ENCODE measurements at places on chromosomes 3 and 15.

GRCh38 chr15:40877694-40878093, 3.7 kb upstream of the RHOV start:
- no peak for DNase-seq

DNA sequence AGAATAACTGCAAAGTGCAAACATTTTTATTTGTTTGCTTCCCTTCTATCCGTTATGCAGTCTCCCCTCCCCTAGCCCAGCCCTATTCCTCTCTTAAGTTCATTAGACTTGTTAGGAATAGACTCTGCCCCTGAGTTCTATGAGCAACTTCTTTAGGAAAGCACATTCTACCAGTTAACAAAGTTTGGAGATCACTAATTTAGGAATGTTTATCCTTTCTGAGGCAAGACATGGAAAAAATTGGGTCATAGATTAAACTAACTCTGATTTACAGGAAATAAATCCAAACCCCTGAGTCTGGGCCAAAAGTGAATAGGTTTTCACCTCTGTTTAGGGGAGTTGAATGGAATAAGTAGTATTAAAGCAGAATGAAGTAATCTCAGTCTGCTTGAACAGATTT, 34.4 kb downstream of the C3orf80 start:
- DNase-seq = no peak

- no peak for DNase-seq
Observed at GRCh38 chr15:40059821-40060220, 20.8 kb upstream of the SRP14 start.

DNA sequence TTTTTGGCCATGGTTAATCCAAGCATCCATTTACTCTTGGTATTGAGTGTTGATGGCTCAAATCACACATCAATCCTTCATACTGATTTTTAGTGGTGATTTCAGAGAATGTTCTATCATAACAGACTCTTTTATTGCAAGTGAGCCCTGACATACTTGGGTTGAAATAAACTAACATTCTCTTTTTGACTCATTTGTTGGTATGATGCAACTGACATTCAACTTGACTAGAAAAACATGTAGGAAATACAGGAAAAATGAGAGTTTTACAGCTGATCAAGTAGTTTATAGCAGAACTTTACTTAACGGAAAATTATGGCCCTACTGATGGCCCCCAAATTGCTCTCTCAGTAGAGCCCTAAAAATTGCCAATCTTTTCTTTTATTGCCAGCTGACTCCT, 173.9 kb upstream of the CD96 start:
- DNase-seq = no peak

DNA sequence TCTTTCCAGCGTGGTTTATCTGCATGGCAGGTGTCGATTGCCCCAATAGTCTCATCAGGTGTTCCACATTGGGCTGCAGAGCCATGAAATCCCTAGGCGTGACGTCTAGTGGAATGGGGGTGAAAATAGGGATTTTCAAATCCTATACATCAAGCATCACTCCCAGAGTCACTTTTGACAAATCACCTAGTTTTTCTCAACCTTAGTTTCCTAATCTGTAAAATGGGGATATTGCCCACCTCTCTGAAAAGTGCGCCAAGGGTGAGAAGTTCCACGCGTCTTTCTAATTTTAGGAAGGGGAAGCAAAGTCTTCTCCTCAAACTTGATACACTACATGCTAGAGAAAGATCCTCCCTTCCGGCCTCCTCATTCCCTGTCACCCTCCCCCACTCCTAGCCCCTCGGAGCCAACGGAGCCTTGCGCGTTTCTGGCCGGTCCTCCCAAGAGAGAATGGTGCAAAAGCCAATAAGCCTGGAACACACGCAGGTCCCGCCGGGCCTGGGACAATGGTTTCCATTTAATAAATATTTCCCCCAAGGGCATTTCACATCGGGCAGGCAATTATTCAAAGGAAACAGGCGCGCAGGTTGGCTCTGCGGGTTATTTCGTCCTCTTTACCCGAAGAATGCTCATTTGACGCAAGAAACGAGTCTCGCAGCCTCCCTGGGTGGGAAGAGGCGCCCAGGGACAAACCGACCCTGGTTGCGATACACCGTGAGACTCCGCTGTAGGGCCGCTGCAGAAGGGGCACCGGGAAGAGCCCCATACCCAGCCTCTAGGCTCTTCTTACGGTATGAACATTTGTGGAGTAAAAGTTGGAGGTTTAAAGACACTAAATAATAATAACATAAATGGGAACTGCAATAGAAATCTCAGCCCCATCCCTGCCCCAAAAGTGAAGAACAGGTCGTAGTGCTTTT, 1.2 kb upstream of the SOX14 start:
- DNase-seq = no peak

- no peak for DNase-seq
Observed at GRCh38 chr3:125145751-125146475, 66.6 kb downstream of the SLC12A8 start.

DNA sequence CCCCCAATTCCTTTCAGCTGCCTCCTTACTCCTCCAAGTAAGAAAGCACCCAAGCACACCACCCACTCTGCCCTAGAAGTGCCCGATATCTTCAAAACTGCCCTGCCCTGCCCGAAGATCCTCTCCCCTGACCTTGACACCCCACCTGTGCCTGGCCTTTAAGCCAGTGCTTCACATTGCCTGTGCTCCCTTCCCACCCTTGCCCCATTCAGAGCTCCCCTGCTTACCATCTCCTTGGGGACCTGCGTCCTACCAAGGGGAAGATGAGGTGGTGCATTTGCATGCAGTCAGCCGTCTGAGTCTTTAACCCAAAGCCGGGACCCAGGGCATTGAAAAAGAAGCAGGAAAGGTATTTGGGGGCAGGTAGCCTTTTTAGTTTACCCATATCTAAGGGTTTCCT, 73.5 kb upstream of the SLCO3A1 start:
- DNase-seq = no peak

DNA sequence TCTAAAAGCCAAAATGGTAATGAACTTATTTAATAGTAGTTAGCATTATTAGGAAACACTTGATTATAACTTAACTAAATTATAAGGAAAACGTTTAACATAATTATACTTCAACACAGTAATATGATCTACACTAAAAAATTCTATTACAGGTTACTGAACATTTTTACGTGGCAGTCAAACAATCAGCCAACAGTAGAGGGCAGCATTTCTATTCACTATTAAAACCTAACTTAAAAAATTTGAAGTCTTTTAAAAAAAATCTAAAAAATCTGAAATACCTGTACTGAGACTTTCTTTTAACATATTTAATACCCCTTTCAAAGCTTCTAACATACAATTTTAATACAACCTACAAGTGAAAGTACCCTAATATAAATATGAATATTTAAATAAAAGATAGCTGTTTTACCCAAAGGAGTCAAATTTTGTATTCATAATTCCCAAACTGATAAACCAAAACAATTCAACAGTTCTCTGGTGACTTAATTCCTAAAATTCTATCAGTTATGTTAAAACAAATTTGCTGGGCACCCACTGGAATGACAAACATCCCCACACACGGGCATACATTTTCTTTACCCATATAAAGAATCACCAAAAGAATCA, 41.5 kb downstream of the DLG1 start:
- peak; percentile 69 for DNase-seq

- no peak for DNase-seq
Observed at GRCh38 chr3:73350996-73351395, 273.7 kb downstream of the PDZRN3 start.

- DNase-seq = no peak
Observed at GRCh38 chr3:148004331-148004730, 595.2 kb downstream of the ZIC1 start.

- no peak for DNase-seq
Observed at GRCh38 chr3:145182196-145182911, 978.6 kb downstream of the PLOD2 start.

GRCh38 chr15:80816049-80816653, 37.0 kb downstream of the CEMIP start:
- DNase-seq = no peak

- DNase-seq = no peak
Observed at GRCh38 chr3:178585454-178585853, 49.2 kb downstream of the KCNMB2 start.

- peak; percentile 69 for DNase-seq
Observed at GRCh38 chr3:194485881-194486539, 792 bp downstream of the ATP13A3 start.

GRCh38 chr15:45588219-45588875, 1.2 kb downstream of the BLOC1S6 start:
- DNase-seq = peak; percentile 7

- no peak for DNase-seq
Observed at GRCh38 chr3:152126260-152126659, 142.5 kb upstream of the MBNL1 start.

GRCh38 chr3:123751433-123751832, 132.7 kb downstream of the MYLK start:
- no peak for DNase-seq

DNA sequence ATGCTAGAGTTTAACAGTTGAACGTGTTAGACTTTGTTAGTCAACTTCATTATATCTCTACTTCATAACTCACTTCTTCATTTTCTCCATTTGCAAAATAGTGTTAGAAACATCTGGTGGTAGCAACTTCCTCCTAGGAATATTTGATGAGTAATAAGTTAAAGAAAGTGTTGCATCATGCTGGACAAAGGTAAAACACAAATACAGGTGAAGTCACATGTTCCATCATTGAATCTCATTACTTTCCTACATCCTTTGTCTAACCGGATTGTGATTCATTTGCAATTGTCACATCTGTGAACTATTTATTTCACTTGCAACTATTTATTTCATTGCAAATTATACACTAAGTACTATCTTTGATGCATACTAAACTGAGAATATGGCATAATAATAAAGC, 186.5 kb downstream of the TUSC7 start:
- DNase-seq = no peak

DNA sequence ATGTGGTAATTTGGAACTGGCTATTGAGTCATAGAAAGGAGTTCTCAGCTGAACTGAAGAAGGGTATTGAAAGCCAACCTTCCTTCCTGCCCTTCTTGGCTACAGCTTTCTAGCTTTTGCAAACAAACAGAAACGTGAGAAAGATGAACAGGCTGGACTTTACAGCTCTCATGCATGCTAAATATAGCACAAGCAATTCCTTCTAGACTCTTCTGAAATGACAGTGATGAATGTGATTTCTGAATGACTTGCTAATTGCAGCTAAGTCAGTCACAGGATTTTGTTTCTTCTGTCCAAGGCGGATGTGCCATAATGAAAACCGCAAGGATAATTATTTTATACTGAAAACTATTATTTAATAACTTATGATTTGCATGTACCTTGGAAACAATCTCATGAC, 36.3 kb downstream of the BCHE start:
- DNase-seq = no peak

- no peak for DNase-seq
Observed at GRCh38 chr15:33587773-33588172, 277.0 kb downstream of the RYR3 start.

DNA sequence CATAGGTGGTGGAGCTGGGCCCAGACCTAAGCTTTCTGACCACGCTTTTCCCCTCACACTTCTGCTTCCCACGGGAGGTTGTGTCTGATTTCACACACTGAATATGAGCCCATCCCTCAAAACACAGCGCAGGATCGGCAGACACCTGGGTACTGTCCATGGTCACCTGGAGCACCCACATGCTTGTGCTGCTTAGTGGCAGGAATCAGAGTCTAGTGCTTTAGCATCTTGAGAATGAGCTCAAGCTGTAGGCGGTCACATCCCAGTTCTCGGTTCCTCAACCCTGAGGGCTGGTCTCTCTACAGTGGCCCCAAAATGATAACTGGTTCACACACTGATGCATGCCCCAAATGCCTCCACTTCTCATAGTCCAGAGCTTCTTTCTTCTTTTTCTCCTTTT, 111.0 kb downstream of the SEMA5B start:
- DNase-seq = no peak

GRCh38 chr3:127238602-127239001, 45.7 kb downstream of the PRR23E start:
- no peak for DNase-seq

DNA sequence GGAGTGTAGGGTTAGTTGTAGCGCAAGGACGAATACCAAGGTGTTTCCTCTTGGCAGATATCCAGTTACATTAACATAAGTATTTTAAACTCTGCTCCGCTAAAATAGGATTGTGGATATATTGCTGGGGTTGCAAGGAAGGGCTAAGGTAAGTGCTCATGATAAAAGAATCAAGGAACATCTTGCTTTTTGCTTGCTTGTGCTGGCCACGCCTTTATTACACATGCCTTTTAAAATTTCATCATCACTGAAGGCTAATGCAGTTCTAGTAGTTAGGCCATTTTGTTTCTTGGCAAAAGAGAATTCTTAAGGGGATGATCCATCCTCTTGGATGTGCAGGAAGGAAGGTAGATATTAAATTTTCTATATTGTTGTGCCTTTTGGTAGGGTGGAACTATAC, 415.6 kb upstream of the TPM1 start:
- no peak for DNase-seq

DNA sequence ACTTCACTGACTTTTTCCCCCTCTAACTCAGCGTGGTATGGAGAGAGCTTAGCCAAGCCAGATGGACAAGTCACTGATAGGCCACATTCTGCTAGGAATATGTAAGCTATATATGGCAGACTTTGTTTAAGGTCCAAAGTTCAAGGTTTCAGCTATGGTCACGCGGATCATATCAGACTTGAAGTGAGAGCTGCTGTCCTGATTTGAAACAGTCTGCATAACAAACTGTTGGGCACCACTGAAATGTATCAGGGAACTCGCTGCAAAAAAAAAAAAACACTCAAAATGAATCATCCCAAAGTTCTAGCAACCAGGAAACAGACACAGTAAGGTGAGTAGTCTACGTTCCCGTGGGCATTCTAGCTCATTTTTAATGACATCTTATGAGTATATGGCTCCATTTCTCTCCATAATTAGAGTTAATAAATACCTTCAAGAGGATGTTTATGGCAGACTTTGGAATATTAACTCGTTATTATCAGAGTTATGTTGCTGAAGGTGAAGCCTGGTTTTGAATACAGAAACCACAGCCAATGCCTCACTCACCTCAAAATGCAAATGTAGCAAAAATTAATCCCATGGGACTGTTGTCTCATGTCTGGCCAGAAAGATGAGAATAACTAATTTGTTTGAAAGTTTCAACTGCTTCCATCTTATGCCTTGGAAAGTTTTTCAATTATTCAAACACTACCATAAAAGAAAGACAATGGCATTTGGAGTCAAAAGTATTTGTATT, 12.3 kb downstream of the DPH3 start:
- no peak for DNase-seq

DNA sequence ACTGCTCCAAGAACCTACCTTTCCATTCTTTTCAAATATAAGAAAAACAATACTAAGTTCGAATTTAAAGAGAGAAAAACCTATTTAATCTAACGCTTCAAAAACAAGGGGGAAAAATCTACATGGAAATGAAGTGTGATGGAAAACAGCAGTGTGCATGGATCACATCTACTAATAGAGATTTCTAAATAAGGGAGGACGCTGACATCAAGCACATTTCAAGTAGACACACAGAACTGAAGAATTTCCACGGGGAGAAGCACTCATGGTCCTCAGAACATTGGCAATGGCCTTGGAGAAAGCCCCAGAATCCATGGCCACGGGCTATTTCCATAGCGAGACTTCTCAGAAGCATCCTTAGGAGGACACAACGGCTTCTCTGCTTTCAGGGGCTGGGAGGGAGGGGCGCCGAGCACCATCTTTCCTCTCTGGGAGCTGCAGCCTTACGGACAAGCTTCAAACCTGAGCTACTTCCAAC, 1.0 kb downstream of the TASOR start:
- no peak for DNase-seq

Measured in CD4-positive, alpha-beta T cell treated with Interleukin-17A for 1 hour (primary cell).